ENCODE measurements at places on chromosomes 6 and 20.

GRCh38 chr6:7730784-7731227 lies 4.9 kb downstream of the BMP6 start:
- no peak for DNase-seq

DNA sequence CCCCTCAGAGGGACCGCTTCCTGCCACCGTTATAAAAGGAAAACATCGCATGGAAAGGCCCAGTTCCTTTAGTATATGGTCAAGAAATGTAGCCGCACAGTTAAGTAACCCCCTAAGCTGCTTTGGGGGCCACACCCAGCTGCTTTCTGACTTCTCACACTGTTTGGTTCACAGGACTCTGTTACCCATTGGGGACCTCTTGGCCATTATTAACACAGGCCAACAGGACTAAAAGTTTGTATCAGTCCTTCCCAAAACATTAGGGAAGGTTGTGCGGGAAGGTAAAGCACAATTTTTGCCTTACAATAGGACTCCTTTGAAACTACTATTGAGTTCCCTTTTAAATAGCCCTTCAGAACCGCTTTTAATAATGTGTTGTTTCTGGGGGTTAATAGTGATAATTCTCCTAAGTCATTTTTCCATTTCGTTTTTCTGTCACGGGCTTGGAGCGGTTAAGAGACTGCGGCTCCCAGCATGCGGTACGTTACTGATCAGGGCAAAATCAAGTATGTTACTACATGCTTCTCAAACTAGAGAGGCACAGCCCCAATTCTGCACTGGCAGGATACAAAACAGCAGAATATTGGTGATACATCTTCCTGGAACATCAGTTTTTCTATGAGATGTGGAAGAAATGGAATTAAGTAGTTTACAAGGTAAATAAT lies 668 bp upstream of the RPP40 start:
- DNase-seq = no peak

- no peak for DNase-seq
Observed at GRCh38 chr6:5599127-5599526, 337.8 kb downstream of the FARS2 start.

GRCh38 chr6:9520417-9521151 lies 894.3 kb downstream of the TFAP2A start:
- DNase-seq = no peak

DNA sequence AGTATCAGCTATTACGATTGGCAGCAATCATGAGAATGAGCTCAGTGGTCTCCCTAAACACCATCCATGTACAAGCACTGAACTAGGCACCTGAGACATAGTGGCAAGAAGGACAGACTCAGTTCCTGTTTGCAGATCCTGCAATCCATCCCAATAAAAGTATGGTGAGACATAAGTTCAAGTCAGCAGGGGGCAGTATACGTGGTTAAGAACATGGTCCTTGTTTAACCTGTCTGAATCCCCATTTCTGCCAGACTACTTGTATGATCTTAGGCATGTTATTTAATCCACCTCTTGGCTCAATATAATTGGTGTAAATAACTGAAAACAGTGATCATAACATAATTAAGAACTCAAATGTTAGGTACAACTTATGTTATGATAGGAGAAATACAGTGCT lies 33.2 kb upstream of the PNISR start:
- no peak for DNase-seq

DNA sequence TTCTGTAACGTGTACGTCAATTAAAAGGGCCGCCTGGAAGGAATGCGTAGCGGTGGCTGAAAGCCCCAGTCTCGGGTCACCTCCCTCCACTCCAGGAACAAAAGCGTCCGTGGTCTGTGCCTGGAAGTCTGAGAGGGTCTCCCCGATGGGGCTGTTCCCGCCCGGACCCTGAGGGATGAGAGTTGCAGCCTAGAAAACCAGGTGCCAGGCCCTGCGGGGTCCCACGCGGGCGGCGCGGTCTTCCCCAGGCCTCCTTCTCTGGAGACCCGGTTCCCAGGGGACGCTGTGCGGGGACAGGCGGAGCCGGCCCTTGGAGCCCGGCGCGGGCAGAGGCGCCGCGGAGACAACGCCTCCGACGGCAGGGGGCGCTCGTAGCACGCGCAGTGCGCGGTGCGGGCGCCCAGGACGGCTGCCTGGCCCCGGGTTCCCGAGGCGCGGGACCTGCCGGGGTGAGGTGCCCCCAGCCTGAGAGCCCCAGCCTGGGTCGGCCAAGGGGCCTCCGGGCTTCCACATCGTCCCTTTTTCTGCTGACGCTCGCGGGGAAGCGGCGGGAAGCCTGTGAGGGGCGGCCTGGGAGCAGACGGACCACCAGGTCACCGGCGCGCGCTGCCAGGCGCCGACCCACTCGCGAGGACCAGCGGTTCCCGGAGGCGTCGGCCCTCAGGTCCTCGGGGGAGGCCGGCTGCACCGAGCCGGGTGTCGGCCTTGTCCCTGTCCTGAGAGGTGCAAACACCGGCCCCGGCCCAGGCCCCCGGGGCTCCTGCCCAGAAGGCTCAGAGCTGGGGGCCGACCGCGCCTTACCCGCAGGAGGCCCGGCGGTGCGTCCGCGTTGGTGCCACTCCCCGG lies 5.3 kb upstream of the FOXC1 start:
- peak; percentile 87 for DNase-seq

- DNase-seq = no peak
Observed at GRCh38 chr6:155291291-155291690, 23.0 kb downstream of the TFB1M start.

DNA sequence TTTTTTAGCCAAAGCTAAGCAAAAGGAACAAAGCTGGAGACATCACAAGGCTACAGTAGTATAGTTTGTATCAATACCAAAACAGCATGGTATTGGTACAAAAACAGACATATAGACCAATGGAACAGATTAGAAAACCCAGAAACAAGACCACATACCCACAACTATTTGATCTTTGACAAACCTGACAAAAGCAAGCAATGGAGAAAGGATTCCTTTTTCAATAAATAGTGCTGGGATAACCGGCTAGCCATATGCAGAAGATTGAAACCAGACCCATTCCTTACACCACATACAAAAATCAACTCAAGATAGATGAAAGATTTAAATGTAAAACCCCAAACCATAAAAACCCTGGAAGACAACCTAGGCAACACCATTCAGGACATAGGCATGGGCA lies 5.0 kb downstream of the RFPL4B start:
- no peak for DNase-seq

DNA sequence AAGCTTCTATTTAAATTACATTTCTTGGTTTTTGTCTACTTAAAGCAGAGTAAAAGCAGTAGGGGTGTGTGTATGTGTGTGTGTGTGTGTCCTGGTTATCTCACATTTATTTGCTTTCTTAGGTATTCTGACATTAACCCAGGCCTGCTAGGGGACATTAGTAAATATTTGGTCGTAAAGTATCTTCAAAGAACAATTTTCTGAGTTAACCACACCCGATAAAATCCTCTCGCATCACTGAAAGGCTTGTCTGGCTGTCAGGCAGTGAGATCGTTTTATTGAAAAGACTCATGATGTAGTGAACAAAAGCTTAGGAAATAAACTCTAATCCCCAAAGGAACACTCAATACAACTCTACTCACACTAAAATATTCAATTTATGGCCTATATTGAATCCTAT lies 77.9 kb downstream of the ZNF217 start:
- DNase-seq = no peak

GRCh38 chr20:467755-468154 lies 5.4 kb upstream of the TBC1D20 start:
- no peak for DNase-seq

- DNase-seq = no peak
Observed at GRCh38 chr6:45589367-45589766, 211.6 kb upstream of the SUPT3H start.

DNA sequence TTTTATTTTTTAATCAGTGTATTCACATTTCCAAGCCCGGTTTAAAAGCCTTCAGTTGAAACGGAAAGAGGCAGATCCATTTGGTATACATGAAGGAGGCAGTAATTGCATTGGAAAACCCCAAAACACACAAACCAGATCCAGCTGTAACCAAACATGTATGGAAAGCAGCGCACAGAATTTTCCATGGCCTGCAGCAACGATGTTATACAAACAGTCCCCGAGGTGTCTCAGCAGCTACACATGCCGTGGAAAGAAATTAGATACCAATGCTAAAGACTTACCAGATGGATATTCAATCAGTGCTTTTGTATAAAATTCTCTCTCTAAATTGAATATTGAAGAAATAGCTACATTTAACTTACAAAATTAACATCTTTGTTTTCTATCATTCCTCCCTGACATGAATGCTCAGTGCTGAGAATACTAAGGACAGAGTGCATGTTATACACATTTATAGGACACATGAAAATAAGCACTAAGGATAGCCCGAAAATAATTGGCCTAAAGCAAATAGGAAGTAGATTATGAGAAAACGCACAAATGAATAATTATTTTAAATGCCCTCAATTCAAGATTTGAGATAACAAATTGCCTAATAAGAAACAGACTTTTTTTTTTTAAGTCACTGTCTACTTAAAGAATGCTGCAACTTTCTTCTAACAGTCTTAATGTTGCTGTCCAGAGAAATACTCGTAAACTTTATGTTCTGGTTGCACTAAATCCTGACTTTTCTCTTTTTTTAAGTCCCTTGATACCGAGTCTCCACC lies 713.1 kb downstream of the HDGFL1 start:
- no peak for DNase-seq

- DNase-seq = no peak
Observed at GRCh38 chr6:123520217-123520616, 116.5 kb downstream of the TRDN start.

- DNase-seq = no peak
Observed at GRCh38 chr6:32151181-32151862, 417 bp downstream of the PRRT1 start.

- DNase-seq = no peak
Observed at GRCh38 chr6:21386744-21387143, 206.8 kb upstream of the SOX4 start.

GRCh38 chr6:19538096-19538495 lies 299.1 kb upstream of the ID4 start:
- no peak for DNase-seq

DNA sequence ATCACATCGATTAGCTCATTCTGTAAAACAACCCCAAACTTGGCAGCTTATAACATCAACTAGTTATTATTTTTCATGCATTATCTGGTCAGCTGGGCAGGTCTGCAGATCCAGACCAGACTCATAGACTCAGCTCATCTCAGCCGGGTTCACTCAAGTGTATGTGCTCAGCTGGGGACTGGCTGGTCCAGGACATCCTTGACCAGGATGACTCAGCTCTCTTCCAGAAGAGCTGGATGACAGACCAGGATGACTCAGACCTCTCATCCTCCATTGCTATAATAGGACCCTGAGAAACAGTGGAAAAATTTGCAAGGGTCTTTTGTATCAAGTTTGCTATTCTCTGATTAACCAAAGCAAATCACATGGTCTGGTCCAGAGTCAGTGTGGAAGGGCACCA lies 312.5 kb upstream of the PLCB4 start:
- no peak for DNase-seq

DNA sequence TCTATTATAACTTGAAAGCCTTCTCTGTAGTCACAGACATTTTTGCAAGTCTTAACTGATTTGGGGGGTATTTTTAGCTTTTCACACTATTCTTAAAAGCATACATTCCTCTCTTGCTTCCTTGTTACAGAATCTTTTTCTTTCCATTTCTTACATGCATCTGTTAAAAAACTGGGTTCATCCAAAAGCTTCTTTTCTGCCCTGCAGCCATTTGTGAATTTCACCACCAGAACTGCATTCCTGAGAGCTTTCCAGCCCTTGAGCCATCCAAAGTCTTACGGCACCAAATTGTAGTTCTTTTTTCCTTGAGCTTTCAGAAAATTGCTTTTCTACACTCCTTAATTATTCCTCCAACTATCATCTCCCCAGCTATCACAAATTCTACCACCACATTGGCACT lies 19.7 kb upstream of the GSTA4 start:
- no peak for DNase-seq

DNA sequence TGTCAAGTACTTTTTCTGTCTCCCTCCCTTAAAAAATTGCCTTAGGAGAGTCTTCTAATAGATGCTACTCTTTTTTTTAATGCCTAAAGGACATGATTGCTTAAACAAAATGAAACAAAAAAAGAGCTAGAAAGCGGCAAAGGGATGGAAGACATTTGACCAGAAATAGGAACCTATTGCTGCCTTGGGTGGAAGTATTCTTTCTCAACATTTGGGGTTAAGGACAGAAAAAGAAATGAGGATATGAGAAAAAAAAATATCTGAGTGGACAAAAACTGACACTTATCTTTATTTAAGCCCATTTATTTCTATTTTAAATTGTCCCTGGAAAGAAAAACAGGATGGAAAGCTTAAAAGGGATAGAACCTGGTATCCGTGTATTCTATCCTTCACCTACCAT lies 664.9 kb upstream of the CITED2 start:
- no peak for DNase-seq
